ENCODE measurements at places on chromosomes 11 and 22.

DNA sequence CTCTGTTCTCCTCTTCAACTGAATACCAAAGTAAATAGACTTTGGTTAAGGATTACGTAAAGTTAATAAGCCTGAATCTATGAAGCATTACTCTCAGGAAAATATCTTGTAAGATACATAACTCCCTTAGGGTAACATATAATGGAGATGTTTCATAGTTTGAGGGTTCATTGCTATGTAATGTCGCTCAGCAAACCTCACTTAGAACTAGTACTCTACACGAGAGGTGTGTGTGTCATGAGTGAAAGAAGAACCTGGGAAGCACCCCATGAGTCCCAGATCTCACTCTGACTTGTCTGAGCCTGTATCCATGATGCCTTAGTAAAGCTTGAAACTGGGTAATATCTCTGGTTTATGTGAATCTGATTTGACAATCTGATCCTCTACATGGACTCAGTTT is 429.5 kb upstream of the ANO3 start:
- DNase-seq = no peak

GRCh38 chr11:59787816-59788215 is 22.8 kb downstream of the MRPL16 start:
- no peak for DNase-seq

DNA sequence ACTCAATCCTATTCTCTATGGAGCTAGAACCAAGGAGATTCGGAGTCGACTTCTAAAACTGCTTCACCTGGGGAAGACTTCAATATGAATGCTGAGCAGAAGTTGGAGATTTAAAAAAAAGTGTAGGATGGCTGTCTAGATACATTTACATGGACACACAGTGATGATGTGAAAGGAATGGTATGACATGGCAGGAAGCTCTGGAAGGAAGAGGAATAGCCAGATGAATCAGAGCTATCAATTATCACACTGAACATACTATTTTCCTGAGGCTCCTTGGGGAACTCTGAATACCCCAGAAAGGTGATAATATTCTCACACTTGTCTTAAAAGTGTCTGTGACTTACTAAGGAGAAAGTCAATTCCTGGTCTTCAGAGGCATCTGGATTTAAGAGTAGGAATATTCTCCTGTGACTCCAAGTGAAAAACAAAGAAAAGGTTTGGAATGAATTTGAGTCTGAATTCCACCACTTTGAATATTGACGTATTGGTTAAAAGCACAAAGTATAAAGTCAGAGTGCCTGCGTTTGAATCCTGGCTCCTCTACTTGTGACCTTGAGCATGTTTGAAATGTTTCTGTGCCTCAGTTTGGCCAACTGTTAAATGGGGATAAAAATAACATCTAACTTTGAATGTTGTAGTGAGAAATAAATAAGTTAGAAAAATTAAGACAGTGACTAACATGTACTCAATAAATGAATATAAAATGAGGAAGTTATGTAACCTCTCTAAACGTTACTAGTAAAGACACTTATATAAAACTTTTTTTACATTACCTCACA is 1.3 kb downstream of the OR52D1 start:
- no peak for DNase-seq

DNA sequence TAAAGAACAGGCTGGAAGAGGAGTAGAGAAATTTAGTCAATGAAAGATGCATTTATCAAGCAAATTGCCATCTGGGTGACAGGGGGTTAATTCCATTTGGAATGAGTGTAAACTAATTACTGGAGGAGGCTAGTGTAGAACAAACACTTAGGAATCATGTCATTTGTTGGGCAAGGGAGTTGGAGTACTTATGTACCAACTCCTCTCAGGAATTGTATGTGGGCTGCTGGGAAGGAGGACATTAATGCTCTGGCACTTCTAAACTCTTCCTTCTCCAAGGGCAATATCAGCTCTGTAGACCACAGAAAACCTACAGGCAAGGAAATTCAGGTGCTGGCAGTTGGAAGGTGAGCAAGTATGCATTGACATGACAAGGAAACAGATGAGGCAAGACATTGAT is 141.0 kb downstream of the MSANTD4 start:
- DNase-seq = no peak

Data from NCI-H1105 treated with DMSO at 0.1 percent for 48 hours (cell line).